ENCODE measurements at places on chromosomes 7 and 10.

DNA sequence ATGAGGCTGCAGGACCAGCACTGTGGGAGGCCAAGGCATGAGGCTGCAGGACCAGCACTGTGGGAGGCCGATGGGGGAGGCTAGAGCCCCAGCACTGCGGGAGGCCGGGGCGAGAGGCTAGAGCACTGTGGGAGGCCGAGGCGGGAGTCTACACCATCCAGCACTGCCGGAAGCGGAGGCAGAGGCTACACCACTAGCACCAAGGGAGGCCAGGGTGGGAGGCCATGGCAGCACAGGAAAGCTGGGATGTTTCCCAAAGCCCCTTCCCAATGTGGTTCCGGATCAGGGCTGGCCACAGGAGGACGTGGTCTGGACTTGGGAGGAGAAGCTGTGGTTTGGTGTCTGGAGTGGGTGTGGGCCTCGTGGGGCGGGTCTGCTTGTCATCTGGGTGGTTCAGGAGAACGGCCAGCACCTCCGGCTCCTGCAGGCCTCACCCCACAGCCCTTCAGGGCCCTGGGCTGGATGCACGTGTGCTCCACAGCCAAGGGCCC, 43.6 kb downstream of the PDGFA start:
- no peak for DNase-seq

GRCh38 chr7:81158189-81158588, 239.3 kb upstream of the SEMA3C start:
- no peak for DNase-seq

DNA sequence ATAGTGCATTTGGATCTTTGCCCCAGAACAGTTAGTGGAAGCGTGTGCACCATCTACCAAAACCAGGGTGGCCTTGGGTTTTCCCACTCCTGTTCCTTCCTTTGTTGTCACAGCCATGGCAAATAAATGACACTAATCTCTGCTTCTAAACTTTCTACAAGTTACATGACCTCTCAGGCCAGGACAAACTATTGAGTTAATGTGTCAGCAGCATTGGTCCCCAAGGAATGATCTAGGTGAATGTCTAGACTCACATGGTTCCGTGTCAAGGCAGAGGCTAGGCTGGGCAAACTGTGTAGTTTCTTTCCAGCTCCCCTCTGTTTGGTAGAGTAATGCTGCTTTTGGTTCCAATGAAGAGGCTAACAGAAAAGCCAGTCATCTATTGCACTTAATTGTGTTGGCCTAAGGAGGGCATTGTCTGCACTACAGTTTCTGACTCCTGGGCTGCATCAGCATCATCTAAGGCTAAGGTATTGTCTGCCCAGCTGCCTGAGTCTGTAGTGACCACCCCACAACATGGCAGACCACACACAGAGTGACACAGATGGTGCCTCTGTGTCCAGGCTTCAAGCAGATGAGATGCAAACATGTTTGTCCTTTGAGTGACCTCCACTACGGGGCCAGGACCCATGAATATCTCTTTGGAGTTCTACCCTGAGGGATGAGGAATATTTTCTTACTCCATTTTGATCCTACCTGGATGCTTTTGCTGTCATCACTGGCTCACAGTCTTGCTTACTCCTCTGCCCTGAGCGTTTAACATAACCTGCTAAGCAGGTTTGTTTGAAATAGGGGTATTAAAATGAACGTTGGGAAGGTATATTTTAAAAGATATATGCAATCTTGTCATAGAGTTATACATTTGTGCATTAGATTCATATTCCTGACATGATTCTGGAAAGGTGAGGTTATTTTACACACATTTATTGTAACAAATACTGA, 1.7 kb downstream of the CYP3A4 start:
- no peak for DNase-seq

GRCh38 chr7:46672861-46673260, 751.8 kb upstream of the IGFBP3 start:
- no peak for DNase-seq

DNA sequence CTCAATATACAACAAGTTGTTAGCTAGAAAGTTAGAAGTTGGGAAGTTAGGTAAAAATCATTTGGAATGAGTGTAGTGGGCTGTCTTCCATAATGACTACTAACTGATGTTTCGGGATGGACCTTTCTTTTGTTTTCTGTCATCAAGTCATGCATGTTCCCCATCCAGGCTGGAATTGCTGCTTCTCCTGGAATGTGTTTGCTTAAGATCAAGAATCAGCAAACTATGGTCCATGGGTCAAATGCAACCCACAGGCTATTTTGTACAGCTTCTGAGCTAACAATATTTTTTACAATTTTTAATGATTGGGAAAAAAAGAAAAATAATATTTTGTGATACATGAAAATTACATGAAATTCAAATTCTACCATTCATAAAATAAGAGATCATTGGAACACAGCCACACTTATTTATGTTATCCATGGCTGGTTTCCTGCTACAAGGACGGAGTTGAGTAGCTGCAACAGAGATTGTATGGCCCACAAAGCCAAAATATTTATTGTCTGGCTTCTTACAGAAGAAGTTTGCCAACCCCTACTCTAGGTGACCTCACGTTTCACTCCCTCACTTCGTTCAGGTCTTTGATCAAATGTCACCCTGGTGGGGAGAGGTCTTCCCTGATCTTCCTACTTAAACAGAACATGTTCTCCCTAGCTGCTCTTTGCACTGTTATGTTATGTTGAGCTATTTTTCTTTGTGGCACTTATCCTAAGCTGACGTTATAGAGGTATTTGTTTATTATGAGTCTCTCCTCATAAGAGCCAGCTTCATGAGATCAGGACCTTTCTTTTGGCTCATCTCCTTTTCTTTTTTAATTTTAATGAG, 127.1 kb downstream of the RALA start:
- no peak for DNase-seq

DNA sequence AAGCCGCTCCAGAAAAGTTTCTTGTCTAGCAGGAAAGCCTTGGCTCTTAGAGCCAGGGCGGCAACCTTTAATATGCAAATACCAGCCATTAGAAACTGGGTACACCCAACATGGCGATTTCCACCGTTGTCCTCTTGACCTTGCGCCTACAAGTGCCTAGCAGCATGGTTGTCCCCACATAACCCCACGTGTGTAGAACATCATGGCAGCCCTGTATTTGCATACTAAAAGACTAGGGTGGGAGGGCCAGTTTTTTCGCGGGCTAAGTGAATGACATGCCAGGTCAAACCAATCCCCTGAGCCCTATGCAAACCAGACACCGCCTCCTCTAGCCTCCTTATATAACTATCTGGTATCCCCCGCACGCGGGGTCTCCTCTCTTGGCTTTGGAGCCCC, 58.4 kb upstream of the FZD8 start:
- no peak for DNase-seq

GRCh38 chr7:131238347-131238931, 89.2 kb upstream of the MKLN1 start:
- DNase-seq, result no peak

- no peak for DNase-seq
Measured at GRCh38 chr7:29434380-29434768, 129.3 kb upstream of the PRR15 start.

DNA sequence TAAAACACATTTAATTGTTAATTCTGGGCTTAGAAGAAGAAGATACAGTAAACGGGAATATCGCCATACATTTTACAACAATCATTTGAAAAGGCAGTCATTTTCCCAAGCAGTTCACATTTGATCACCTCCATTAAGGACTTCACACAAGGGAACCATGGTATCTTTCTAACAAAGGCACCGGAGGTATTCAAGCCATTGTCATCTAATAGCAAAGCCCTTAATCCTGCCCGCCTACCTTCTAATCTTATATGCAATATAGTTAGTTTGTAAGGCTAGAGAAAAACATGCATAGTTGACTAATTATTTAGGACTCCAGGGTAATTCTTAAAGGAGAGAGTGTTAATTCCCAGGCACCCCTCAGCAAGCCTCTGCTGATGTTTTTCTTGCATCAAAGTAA, 83.1 kb downstream of the MRPL32 start:
- DNase-seq, result no peak

DNA sequence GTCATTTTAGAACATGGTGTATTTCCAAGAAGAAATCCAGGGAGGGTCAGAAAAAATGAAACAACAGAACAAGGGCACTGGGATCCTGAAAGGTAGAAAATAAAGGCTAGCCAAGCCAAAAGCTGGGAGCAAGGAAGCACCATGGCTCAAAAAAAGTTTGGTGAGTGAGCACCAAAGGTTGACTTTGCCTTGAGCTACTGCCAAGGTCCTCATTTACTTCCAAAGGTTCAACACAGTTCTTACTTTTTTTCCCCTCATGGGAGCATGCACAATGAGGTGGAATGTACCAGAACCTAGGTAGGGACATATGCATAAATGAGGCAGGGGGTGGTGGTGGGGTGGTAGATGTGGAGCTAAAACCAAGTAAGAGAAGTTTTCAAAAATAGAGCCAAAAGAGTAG, 182.8 kb downstream of the CPEB3 start:
- DNase-seq, result no peak

- no peak for DNase-seq
Measured at GRCh38 chr7:137772748-137773147, 74.0 kb downstream of the DGKI start.

- DNase-seq, result no peak
Measured at GRCh38 chr10:36766940-36767339, 358.5 kb upstream of the ANKRD30A start.

DNA sequence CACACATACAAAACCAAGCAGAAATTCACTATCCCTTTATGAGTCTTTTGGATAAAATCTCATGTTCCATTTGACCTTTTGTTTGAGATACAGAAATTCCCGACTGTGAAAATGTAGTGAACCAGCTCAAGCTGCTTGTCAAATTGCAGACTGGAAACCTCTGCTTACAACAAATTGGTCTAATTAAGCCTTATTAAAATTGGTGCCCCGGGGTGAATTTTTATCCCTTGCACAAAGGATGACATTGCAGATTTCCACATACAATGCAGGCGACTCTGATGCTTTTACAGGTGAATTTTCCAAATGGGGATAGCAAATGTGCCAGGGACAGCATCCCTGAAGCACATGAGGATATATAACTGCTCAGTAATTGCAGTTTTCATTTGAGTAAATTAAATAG, 257.3 kb downstream of the BMPER start:
- no peak for DNase-seq

GRCh38 chr10:9437131-9437530, 1382.6 kb downstream of the GATA3 start:
- DNase-seq, result no peak

DNA sequence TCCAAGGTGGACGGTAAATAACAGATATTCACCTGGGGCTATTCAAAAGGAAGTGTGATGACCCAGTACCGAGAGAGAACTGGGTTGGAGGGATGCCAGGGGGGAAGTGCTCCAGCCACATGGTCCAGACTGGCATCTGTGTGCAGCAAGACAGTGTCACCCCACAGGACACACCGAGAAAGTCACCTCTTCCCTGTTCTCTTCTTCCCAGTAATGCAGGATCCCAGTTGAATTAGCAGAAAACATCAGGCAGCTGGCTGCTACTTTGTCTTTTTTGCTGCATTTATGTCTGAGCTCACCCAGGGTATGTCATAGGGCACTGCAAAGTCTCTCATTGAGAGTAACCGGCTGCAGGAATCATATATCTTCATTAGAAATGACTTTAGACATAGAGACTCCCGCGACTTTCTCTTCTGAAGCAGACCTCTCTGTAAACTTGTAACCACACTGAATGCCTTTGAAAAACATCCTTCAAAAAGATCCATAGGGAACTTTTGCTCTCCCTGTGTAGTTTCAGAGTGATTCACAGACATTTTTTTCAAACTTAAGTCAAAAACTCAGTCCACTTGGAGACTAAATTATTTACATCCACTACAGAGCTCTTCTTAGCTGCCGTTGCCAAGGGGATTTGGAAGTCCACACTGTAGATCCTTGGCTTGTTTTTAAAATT, 609.0 kb upstream of the DPP6 start:
- no peak for DNase-seq

DNA sequence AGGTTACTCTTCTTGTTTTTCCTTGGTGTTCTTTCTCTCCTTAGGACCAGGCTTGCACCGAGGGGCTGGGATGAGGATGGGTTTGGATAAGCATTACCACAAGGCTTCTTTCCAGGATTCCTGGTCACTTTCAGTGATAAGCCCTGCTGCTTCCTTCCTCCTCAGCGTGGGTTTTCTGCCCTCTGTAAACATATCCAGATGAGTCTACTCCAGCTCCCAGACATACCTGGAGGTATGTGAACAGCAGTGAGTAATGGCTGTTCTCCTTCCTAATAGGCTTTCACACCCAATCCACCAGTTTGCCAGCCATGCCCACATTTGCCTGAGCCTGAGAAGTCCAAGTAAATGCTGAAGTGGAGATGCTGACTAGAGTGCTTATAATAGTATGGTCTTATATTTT, 229.8 kb upstream of the YAE1 start:
- no peak for DNase-seq

- DNase-seq, result no peak
Measured at GRCh38 chr7:55576753-55577152, 4.5 kb upstream of the VOPP1 start.

GRCh38 chr7:135558337-135558767, 635 bp downstream of the NUP205 start:
- DNase-seq, result peak; percentile 44

DNA sequence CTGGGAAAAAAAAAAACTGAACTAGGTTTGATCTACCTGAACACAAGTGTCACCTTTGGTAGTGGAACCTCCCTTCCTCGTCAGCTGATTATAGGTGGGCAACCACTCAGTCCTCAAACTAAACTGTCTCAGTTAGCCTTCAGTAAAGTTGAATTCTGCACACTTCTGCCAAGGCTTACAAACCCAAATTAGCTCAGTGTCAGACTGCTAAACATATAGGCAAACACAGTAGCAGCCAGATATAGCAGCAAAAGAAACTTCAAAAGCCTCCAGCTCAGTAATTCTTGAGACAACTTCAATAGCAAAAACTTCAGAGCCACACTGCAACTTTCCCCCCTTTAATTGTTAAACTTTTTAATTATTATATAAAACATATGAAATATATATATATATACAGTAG, 956.9 kb downstream of the XPNPEP1 start:
- no peak for DNase-seq

GRCh38 chr10:69268761-69269416, 9.4 kb upstream of the HK1 start:
- DNase-seq, result no peak
